ENCODE measurements at places on chromosomes 12 and 14.

DNA sequence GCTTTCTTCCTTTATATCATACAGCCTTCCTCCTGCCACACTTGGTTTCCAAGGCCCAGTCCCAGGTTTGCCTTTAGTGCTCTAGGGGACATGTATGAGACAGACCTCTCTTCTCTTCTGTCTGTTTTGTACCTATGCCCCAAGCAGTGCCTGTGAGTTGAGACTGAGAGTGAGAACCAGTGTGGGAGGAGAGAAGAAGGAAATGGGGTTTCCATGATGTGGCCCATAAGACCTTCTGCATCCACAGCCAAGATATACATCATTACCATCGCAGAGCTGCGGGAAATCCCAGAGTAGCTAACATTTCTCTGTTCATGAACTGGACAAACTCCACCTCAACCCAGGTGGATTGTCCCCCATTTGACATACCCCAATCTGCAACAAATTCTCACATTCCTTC, 2.8 kb downstream of the TESPA1 start:
- DNase-seq, result no peak

DNA sequence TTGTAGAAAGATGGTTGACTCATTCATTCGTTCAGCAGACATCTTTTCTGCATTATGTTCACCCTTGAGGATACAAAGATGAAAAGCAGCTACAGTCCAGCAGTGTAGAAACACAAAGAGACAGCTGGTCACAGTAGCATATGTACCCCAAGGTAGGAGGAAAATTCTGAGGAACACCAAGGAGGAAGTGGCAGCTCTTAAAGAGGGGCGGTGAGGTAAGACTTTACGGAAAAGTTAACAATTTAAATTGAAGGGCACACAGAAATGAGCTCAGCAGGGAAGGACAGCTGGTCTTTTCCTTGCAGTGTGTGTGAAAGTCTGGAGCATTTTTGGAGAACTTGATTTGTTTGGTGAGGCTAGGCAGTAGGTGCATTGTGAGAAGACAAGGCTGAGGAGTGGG, 3.5 kb downstream of the SLC35E3 start:
- DNase-seq, result no peak

GRCh38 chr12:102033991-102034745, 27.6 kb downstream of the WASHC3 start:
- DNase-seq, result no peak

DNA sequence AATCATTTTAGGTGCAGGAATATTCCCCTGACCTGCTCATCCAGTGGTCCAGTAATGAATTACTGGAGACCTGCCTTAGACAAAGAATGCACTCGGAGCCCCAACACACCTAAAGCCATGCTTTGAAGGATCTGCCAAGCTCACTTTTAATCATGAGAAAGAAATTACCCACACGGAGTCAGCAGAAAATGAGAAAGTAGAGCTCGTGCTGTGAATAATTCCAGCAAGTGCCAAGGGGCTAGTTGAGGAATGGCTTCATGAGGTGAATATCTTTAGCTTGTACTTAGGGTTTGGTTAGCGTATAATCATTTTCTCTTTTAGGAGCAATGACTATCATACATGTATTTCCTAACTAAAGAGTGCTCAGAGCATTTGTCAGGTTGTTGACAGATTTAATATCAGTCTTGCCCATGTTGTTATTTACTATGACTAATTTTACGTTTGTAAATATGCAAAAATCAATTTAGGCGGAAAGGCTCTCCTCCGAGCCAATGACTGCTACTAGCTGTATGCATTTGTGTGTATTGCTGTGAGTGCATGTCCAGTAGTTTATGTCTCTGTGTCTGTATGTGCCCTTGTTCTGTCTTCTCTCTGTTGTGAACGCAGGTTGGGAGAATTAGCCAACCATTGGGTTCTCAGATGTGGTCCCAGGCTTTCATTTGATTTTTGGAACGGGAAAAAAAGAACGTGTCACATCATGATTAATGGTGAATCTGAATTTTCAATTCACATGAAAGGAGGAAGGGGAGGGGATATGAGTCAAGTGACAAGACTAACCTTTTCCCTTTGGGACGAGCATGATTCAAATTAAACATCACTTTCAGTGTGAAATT, 98.4 kb downstream of the RMST start:
- DNase-seq, result no peak

- DNase-seq, result no peak
These were observed 6.1 kb upstream of the BDKRB2 start for GRCh38 chr14:96198430-96199130.

DNA sequence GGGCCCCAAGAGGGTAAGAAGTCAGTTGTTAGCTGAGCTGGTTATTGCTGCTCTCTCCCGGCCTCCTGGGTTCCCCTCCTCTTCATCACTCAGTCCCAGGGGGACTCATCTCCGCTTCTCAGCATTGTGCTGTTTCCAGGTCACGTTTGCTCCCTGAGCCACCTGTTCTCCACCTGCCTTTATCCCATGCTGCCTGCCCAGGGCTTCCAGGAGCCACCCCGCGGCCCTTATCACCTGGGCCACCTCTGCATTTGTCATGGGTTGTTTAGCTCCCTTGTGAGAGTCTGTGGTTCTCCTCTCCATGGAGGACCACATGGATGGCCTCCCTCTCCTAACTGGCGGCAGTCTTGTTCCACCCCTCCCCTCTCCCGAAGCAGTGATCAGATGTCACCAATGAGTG, 36.0 kb downstream of the SYNDIG1L start:
- no peak for DNase-seq

DNA sequence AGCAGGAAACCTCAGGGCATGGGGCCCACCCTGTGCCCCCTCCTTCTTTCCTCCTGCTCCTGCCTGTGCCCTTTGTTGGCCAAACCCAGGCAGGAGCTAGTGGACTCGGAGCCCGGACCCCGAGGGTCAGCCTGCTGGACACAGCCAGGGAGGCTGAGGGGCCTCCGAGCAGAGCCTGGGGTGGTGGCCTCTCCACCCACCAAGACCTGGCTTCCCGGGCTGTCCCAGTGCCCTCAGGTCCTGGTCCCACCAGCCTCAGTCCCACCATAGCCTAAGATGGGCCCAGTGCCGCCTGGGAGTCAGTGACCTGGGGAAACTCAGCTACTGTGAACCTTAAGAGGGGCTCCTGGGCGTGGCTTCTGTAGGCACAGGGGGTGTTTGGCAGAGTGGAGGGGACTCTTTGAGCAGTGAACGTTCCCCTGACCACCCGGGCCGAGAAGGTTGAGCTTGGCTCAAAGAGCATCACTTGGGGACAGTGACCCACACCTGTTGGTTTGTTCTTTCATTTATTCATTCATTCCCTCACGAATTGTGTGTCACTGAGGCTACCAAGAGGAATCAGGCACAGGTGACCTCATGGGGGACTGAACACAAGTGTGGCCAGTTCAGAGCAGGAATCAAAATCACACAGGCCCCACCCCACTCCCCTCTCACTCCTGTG, 266.1 kb downstream of the ADGRD1 start:
- DNase-seq, result no peak

DNA sequence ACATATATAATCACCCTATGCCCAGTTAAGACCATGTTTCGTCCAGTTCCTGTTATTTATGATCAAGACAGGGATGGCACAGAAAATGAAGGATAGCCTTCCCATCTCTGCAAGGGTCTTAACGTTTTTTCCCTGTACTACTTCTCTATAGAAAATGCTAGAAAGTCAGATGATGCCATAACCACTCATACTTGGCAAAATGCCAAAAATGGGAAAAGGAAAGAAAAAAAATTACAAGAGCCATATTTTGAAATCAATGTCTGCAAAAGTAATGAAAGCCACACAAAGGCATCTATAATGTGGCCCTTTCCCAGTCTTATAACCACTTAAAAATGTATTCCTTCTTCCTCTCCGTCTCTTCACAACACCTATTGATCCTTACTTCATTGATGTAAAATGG, 1.8 kb upstream of the MYL6B start:
- DNase-seq, result no peak

GRCh38 chr12:119949145-119949544, 39.9 kb upstream of the BICDL1 start:
- no peak for DNase-seq

DNA sequence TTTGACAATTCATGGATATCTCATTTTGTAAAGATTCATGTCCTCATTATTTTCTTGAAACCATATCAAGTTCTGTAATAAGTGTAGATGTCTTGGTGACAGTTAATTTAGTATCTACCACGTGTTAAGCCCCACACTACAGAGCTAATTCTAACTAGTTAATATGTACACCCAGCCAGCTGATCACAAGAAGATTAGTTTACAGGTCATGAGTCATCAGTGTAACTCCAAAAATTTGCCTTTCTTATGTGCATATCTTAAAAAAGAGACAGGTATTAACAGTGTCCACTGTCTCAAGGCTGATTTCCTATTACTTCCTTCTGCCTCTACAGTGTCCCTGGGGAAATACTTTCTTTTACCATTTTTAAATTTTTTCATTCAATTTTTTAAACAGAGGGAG, 13.3 kb upstream of the YBX3 start:
- DNase-seq, result no peak

GRCh38 chr12:117466677-117467362, 105.4 kb upstream of the NOS1 start:
- DNase-seq, result no peak

GRCh38 chr12:92065018-92065499, 80.6 kb downstream of the BTG1 start:
- peak; percentile 48 for DNase-seq

DNA sequence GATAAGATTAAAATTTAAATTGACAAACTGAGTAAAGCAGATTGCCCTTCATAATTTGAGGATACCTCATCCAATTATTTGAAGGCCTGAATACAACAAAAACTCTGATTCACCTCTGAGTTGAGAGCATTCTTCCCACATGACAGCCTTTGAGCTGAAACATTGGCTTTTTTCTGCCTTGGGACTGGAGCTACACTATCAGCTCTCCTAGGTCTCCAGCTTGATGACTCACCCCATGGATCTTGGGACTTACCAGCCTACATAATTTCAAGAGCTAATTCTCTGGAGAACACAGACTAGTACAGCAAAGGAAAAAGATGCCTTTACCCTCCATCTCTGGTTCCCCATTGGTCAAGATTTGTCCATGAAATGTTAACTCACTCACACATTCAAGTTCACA, 555.1 kb downstream of the FOXG1 start:
- DNase-seq, result no peak

GRCh38 chr14:41167040-41167439, 439.6 kb upstream of the LRFN5 start:
- DNase-seq, result no peak

DNA sequence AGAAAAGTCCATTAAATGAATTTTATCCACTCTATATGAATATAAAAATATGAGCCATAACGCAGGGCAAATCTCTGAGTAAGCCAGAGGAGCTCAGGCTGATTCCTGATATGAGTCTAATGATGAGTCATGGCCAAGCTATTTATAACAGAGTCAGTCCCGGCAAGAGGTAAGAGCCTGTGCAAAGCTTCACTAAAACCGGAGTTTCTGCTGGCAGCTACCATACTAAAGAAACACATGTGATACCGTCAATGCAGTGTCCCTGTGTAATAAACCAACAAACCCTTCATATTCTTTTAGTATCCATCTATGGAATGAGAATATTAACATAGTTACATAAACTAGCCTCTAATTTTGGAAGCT, 319.4 kb downstream of the KCNC2 start:
- DNase-seq, result no peak

- no peak for DNase-seq
These were observed 228.9 kb downstream of the ANO2 start for GRCh38 chr12:5716201-5716600.

DNA sequence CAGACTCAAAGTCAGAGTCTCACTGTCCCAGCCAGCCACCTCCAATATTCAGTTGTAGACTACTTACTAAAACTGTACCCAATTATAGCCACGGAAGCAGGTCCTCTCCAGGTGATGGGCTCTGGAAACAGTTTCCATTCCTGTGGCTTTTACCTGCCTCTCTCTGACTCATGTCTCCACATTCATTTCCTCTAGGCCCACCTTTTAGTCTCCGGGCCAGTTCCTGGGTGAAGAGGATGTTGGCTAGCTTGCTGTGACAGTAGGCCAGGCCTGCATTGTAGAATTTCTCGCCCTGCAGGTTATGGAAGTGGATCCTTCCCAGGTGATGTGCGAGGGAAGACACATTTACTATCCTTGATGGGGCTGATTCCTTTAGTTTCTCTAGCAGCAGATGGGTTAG, 5.6 kb downstream of the RDH11 start:
- DNase-seq, result no peak

- no peak for DNase-seq
These were observed 208.9 kb downstream of the SYNE2 start for GRCh38 chr14:64061706-64062105.

DNA sequence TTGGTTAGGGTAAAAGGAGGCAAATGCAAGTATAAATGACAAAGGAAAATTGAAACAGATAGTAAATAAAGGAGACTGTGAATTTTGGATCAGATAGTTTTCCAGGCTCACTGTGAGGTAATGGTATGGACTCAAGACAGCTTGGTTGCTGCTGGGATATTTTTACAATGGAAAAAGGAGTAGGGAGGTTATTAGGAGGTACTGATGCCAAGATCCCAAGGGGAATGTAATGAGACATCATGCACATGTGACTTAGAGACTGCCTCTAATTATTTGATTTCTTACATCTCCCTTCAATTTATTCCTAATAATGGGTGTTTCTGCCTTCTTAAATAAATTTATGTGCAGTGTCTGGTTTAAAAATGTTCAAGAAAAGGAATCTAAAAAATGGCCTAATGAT, 56.9 kb downstream of the TAOK3 start:
- no peak for DNase-seq

GRCh38 chr14:94640721-94641631, 28.8 kb downstream of the SERPINA3 start:
- no peak for DNase-seq

GRCh38 chr12:42810006-42810405, 220.5 kb upstream of the PRICKLE1 start:
- no peak for DNase-seq

DNA sequence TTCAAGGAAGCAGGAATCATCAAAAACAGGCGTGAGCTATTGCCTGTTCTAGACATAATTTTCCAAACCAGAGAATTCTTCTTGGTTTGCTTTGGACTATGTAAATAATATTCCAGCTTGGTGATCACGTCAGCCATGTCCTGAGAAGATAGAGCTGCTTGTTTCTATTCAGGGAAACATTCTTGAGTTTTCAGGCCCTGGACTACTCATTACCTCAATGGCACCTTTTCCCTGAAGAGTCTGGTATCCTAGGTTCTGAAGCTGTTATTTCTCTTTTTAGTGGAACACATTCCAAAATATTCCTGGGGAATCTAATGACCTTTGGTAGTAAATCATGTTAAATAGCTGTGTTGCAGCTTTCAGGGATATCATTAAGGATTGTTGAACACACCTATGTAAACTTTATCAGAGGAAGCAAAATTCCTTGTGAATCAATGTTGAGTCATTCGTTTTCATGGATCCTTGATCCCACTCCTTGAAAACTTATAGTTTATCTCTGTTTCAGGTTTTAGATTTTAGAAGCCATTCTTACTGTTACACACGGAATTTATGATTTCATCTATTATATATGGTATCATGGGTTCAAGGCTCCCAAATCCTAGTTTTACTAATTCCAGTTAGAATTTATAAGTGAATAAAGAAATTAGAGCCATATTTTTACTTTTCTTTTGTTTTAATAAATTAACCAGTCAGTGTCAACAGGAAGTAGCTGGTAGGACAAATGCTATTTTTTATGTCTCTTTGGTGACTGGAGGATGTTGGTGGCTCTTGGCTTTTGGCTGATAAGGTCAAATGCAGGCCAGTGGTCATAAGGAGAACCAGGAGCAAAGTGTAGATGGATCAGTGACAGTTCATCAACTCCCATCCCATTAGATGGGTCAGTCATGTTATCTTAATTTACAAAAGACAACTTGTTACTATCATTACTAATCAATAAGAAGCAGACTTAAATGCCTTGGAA, 380.1 kb downstream of the ZFP36L1 start:
- DNase-seq, result no peak

GRCh38 chr14:52350445-52350844, 36.3 kb downstream of the PTGER2 start:
- DNase-seq, result no peak

Data from effector memory CD4-positive, alpha-beta T cell (primary cell).